ENCODE measurements at places on chromosomes 6 and 20.

DNA sequence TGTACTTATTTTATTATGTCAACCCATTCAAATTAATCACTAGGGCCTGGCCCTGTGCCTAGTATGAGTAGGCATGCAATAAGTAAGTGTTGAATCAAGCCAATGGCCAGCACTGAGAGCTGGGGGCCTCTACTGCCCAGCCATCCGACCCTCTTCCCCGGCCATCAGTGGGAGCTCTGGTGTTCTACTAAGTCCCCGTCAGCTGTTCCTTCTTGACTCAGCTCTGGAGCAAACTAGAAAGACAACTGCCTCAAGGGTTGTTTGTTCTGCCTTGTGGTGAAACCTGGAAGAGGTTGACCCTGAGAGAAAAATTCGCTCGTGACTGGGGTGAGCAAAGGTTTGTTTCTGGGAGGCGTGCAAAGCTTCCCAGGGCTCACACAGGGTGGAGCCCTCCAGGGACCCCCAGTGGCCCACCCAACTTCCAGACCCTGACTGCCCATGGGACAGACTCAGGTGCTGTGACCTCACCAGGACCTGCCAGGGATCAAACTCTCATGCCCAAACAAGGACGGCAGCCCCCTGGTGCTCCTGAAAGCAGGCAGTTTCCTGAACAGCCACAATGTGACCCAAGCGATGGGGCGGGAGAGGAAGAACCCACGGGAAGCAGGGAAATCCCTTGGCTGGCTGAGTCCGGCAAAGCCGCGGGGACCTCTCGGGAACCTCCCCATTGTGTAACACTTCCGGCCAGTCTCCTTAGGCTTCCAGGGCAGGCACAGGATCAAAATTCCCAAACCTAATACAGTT, 50.4 kb downstream of the BANF2 start:
- DNase-seq = no peak

DNA sequence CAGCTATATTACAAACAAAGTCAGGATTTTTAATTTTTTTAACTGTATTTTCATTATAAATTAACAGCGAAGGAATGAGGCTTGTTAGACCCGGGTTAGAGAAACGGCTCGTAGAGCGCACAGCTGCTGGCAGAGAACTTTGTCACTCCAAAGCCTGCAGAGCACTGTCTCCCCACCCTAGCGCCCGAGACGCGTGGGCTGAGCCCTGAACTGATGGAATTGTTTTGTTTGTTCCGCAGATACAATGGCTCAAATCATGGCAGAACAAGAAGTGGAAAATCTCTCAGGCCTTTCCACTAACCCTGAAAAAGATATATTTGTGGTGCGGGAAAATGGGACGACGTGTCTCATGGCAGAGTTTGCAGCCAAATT, 810 bp downstream of the LAMP5 start:
- no peak for DNase-seq

DNA sequence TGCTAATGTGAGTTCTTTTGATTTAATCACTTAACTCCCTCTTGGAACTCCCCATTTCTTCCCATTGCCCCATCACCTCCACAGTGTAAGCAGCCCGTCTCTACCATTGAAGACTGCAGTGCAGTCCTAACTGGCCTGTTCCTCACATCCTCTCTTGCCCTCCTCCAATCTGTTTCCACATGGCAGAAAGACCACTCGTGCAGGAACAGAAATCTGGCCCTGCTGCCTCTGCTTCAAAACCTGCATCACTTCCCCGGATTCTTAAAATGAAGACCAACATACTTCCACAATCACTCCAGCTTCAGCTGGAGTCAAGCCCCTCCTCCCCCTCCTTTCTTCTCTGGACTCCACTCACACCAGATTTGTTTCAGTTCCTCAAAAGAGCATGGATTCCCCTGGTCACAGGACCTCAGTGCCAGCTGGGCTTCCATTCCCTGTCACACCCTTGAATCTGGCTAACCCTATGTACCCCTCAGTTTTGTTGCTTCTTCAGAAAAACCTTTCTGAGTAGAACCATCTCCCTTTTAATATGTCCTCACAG, 802.3 kb downstream of the MAFB start:
- DNase-seq = no peak

DNA sequence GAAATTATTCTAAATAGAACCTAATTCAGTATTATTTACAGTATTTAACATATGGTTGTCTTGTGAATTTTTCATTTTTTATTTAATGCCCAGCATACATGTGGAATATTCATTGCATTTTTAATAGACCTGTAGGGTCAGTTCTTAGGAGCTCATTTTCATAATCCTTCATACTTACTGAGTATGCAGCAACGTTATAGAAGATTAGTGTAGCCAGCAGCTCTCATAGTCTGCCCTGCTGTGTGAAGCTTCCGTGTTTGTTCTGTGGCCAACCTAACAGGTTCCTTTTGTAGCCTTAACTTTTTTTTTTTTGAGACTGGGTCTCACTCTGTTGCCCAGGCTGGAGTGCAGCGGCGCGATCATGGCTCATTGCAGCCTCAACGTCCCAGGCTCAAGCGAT, 261.4 kb downstream of the ARID1B start:
- no peak for DNase-seq

- no peak for DNase-seq
Observed at GRCh38 chr6:57247603-57248002, 25.5 kb upstream of the RAB23 start.

DNA sequence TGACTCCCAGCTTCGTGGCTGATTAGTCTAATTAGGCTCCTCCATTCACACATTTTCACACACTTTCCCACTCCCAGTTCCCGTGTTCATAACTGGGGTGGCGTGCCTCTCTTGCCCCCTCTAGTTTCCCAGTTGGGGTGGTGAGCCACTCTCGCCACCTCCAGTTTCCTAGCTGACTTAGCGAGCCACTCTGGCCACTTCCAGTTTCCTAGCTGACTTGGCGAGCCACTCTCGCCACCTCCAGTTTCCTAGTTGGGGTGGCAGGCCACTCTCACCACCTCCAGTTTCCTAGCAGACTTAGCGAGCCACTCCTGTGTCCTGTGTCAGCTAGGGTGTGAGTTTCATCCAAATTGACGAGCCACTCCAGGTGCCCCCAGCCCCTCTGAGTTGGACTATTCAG, 7.4 kb upstream of the GMPR start:
- no peak for DNase-seq

DNA sequence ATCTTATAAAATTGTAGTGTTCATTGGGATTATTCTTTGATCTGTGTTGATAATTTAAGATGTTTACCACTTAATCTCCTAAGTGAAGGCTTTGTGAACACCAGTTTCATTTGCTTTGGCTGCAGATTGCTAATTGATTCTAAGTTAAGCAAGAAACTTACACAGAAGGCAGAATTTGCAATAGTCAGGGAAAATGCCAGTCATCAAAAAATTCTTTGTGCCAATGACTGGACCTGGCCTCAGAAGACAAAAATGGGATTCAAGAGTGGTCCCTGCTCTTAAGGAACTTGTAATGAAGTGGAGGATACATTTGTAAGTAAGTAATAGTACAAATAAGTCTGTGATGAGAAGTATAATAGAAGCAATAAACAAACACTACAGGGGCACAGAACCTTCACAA, 63.3 kb upstream of the EXOC2 start:
- no peak for DNase-seq
